ENCODE measurements at places on chromosomes 2 and 18.

- DNase-seq = no peak
Measured at GRCh38 chr2:167271932-167272331, 383.7 kb downstream of the XIRP2 start.

- DNase-seq = no peak
Measured at GRCh38 chr2:37874470-37874869, 50.6 kb upstream of the RMDN2 start.

DNA sequence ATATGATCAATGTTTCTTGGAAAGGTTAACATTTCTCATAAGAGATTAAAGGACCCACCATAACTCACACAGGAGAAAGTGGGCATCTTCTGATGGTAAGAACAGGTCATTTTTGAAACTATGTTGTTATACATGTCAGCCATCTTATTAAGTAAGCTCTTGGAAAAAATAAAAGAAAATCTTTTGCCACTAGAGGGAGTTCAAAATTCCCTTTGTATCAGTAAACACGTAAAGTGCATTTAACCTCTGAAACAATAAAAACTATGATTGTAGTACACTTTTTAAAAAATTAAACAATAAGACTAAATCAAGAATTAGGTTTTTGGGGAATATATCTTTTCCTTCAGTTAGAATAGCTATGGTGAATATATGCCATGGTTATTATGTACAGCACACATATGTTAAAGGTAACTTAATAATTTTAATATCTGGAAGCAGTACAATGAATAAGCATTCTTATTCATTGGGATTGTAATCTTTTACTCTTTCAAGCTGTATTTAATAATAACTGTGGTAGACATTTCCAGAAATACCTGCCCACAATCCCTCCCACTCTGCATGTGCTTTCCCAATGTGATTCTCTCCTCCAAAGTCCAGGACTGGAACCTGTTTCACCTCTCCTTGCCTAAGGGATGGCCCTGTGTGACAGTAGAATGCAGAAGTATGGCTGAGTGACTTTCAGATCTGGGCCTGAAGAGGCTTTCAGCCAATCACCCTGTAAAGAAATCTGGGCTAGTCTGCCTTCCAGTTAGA lies 64.2 kb downstream of the RBMS1 start:
- DNase-seq = peak; percentile 69

DNA sequence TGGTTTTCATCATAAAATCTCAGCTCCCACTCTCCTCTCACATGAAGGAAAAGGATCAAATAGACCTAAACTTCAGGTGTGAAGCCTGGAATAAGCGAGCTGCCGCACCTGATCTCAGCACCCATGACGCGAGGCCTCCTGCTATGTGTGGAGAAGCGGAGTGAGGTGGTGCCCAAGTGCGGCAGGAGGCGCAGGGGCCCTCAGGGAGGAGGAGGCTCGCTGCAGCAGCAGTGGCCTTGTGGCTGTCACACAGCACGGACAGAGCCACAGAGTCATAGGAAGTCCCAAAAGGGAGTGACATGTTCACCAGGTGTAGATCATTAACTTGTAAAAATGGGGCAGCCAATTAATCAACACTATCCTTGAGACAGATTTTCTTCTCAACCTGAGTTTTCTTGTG lies 9.1 kb downstream of the SCLY start:
- no peak for DNase-seq

DNA sequence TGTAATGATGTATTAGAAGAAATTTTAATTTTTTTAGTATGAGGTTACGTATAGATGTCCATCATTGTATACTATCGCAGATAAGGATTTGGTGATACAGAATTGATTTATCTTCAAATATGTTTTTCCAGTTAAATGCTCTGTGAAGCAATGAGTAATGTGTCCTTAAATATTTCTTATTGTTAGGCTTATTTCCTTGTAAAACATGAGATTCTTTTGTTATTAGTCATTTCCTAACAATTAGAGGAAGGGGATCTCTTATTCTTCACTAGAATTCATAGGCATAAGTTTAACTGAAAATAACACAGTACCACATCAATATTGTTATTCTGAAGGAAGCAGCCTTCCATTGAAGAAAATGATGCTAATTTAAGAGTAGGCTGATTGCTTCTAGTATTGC lies 15.5 kb upstream of the OTX1 start:
- DNase-seq = no peak

DNA sequence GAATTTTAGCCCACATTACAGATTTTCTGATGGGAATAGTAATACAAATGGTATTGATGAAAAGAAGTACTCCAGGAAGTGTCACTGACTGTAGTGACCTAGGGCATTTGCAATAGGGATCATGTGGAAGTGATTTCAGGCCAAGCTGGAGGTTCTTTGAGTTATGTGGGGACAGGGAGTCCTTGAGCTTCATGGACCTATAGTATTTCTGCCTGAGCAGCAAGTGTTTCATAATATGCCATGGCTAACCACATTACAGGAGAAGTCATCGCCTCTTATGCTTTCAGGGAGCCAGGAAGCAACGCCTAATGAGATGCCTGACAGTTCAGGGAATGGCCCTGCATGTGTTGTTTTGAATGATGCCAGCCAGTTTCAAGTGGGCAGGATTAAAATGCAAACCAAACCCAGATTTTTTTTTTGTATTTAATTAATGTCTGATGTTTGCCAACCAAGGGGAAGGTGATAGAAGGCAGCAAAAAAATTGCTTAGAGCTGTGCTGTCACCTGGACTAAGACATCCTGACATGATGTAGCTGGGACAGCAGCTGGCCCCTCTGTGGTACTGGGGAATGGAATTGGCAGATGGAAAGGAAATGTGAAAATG lies 109.5 kb downstream of the RAPGEF4 start:
- DNase-seq = no peak

DNA sequence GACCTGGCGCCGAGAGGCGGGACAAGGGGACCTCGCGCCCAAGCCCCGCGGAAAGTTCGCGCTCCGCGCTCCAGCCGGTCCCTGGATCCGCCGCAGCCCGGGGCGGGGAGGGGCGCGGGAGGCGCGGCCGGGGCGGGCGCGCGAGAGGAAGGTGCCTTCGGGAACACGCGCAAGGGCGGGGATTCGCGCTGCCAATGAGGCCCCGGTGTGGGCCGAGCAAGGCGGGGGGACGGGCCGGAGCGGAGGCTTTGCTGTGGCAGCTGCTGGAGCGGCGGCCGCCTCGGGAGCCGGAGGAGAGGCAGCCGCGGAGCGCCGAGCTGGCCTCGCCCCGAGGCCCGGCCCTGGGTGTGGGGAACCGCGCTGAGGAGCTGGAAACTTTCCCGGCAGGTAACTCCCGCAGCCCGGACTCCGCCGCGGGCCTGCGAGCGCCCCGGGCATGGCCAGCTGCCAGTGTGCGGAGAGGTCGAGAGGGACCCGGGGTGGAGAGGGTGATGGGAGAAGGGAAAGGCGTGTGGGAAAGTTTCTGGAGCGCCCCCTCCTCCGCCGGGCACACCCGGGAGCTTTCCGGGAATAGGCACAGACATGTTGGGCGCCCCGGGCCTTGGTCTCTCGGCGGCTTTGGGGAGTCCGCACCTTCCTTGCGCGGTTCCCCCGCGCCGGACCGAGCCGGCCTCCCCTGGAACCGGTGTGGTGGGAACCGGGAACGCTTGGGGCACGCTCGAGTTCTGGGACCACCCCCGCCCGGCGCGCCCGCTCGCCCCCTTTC lies at the start of gene TANC1:
TSS of gene TANC1 (plus strand) at position 245 of the 766 bp plus-strand sequence. CDS start 97,271 bp downstream, outside the sequence.
- peak; percentile 87 for DNase-seq

DNA sequence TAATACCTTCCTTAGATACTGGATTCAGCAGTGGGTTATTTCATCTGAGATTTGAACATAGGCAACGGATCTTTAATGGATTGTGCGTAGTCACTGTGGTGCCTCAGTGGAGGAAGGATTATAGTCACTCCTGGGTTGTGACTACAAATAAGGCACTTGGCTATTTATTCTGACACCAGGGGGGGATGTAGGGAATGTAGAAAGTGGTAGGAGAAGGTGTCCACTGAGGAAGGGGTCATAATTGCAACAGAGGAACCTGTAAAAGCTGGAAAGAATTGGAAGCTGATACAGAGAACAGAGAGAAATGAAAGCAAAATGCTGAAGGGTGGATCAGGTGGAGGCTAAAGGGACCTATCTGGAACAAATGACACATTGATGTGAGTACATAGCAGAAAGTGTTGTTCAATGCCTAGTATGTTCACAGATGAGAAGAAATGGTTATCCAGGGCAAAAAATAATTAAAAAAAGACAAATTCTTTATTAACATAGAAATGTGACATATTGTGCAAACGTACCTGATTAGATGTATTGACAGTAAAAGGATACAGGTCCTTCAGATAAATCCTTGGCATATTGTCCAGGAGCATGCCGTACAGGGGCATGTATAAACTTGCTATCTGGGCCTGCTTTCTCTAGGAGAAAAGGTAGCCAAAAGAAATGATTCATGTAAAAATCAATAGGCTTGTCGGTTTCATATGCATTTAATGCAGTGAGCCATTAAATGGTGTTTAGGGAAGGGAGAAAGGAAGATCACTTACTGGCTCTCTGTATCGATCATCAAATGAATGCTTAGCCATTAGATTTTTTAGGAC lies 91.2 kb upstream of the CCDC195 start:
- DNase-seq = no peak

- no peak for DNase-seq
Measured at GRCh38 chr18:57837917-57838548, 34.9 kb upstream of the ATP8B1 start.

DNA sequence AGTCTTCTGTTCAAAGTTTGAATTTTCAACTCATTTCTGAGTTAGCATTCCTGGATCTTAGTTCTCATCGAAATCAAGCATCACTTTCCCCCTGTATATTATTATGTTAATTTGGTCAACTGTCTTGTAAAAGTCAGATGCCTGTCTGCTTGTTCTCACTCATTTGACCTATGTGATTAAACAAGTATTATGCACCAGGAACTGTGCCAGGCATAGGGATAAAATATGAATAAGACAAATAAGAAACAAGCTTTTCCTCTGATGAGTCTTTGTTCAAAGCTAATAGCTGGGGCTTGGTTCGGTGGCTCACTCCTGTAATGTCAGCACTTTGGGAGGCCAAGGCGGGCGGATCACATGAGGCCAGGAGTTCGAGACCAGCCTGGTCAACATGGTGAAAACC lies 19.7 kb upstream of the EMILIN2 start:
- no peak for DNase-seq

- DNase-seq = no peak
Measured at GRCh38 chr18:11751341-11752115, 62.5 kb downstream of the GNAL start.

- no peak for DNase-seq
Measured at GRCh38 chr2:31265234-31265633, 31.3 kb downstream of the EHD3 start.

DNA sequence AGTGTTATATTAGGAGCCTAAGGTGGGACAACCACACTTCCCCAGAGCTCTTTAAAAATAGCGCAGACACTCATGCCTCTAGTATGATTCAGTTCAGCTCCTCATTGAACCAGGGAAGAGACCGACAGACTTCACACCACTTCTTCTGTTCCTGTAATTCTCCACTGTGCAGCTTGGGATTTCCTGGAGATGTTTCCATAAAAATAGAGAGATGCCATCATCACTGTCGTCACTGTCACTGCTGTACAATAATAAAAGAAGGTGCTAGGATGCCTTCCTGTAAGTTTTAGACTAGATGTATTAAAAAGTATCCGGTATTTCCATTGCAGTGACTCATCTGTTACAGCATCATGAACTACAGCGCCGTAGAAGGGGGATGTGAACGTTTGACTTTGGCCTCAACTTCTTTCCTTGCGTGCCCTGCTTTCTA lies 110.9 kb downstream of the FAM210A start:
- DNase-seq = no peak

- no peak for DNase-seq
Measured at GRCh38 chr2:240597054-240597418, 10.5 kb downstream of the CAPN10 start.

- peak; percentile 62 for DNase-seq
Measured at GRCh38 chr18:37270038-37270665, 295.4 kb downstream of the CELF4 start.

GRCh38 chr2:61367177-61367576 lies 103.7 kb downstream of the USP34 start:
- no peak for DNase-seq

All from right renal cortex interstitium (tissue), 3 donors.